ENCODE measurements at places on chromosomes 6 and 20.

GRCh38 chr6:39377539-39377950 is 55.0 kb upstream of the KCNK16 start:
- DNase-seq = peak; percentile 65

DNA sequence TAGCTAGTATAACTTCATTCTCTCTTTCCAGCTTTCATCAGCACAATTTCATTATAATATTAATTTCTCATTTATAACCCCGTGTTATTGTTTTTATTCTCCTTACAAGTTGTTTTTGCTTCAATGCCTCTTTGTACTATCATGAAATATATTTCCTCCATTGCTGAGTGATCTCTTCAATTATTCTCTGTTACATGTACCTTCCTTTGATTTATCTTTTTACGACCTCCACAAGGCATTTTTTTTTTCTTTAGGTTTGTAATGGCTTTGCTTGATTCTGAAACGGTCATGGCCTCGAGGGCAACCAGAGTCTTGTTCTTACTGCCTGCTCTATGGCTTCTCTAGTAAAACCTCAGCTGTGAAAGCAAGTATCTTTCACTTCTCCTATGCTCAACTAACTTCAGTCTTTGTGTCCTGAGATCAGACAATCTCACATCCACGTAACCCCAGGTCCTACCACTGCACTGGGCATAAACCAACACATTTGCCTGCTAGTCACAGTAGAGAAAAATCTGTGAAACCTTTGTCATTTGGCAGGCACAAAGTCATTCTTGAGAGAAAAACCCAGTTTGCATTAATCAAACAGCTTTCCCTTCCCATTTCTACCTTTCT is 119.9 kb downstream of the UST start:
- DNase-seq = no peak

DNA sequence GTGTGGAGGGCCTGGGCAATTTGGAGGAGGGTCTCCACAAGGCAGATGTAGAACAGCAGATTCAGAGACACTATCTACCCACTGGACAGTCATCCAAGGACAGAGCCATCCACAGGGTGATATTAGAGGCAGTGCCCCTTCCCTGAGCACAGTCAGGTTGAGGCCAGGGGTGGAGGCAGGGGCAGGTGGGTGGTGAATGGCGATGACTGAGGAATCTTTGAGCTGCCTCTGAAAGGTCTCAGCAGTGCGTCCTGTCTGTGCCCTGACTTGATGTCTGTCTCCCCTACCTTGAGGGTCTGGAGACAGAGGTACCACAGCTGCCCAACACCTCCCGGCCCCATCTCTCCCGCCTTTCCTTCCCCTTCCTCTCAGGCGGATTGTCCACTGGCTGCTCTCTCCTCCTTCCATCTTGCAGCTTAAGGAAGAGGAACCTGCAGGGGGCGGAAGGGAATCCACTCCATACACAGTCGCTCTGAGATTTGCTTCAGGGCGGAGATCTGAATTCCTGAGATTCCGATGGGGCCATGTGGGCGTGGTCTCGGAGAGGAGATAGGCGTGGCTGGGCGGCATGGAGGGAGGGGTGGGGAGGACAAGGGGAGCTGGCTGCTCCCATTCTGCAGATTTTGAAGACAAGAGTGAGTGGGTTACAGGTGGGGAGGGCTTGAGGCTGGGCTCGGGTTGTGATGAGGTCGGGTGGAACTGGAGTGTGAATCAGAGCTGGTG is 1.7 kb downstream of the MUCL3 start:
- peak; percentile 45 for DNase-seq

DNA sequence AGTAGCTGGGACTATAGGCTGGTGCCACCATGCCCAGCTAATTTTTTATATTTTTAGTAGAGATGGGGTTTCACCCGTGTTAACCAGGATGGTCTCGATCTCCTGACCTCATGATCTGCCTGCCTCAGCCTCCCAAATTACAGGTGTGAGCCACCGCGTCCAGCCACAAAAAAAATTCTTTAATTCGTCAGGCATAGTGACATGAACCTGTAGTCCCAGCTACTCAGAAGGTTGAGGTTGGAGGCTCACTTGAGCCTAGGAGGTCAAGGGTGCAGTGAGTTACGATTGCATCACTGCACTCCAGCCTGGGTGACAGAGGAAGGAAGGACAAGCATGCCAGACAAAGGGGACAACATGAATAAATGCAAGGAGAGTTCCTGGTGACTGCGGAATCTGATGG is 19.5 kb upstream of the ASXL1 start:
- DNase-seq = no peak
